ENCODE measurements at places on chromosomes 2 and 18. TPM values are rescaled to one million over a fixed set of nuclear protein-coding genes. Genes with fewer than 3 reads are reported as not detected.
A peak's percentile ranks its signal among the peaks of the same experiment; 100 is the strongest.

GRCh38 chr18:73848656-73849055, 299.0 kb downstream of the FBXO15 start:
- DNase-seq = no peak

- no peak for DNase-seq
Observed at GRCh38 chr18:26708806-26709716, 156.4 kb downstream of the AQP4 start.

GRCh38 chr2:227761740-227762476, 16.2 kb downstream of the SCYGR8 start:
- no peak for DNase-seq

- DNase-seq = no peak
Observed at GRCh38 chr2:224994242-224994823, 47.9 kb downstream of the DOCK10 start.

DNA sequence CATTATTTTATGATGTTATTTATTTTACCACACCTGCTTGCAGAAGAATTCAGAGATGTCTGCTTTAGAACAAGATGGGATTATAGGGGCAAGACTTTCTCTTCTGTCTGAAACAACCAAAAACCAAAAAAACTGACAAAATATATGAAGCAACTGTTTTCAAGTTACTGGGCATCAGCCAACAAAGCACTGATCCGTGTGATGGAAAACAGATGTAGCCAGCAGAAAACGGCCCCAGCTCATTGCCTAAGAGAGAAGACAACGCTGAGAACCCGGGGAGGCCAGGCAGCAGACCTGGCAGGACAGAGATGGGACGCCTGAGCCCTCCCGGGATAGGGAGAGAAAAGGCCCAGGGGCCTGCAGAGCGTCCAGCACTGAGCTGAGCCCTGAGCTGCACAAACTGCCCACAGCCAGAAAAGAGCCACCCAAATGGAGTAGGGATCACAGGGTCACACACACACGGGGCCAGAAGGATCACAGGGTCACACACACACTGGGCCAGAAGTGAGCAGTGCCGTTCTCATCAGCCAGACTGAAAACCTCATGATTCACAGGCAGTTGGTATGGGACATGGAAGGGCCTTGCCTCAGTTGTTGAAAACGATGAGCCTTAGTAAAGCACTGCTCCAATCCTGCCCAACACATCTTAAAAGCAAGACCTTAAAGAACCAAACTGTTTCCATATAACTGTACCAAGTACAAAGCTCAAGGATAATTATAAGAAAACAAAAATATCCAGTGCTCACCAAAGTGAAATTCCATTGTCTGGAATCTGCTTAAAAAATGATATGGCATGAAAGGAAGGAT, 12.1 kb downstream of the PXDN start:
- DNase-seq = no peak

The KIF3C gene
- total RNA-seq = 5.5 TPM

The RSAD2 gene
- 1.00 TPM for total RNA-seq

DNA sequence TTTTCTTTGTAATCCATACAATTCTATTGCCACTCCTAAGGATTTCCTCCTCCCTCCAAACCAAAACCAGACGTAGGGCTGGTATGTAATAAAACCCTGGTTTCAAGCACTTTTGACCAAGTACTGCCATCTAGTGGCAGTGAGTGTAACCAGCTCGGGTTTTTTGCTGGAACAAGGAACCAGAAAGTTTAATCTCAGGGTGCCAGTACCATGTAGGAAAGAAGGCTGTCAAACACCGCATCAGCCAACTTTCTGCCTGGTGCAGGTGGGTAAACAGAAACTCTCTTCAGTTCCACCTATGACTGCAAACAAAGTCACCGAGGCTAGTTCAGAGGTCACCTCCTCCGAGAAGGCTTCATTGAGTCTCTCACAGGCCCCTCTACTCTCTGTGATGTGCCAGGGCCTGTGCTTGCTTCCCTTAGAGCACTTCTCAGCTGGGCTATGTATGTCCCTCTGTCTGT, 10.2 kb upstream of the THNSL2 start:
- peak; percentile 41 for DNase-seq

- DNase-seq = no peak
Observed at GRCh38 chr2:11634584-11634983, 35.4 kb downstream of the NTSR2 start.

GRCh38 chr2:104378853-104379374, 475.0 kb upstream of the POU3F3 start:
- DNase-seq = no peak

- DNase-seq = no peak
Observed at GRCh38 chr18:24605444-24605843, 145.0 kb downstream of the HRH4 start.
